ENCODE measurements at places on chromosomes 4 and X.

GRCh38 chr4:85393201-85393600 is 81.7 kb upstream of the ARHGAP24 start:
- DNase-seq, result no peak

GRCh38 chrX:9438933-9439494 is 25.8 kb upstream of the TBL1X start:
- DNase-seq, result no peak

DNA sequence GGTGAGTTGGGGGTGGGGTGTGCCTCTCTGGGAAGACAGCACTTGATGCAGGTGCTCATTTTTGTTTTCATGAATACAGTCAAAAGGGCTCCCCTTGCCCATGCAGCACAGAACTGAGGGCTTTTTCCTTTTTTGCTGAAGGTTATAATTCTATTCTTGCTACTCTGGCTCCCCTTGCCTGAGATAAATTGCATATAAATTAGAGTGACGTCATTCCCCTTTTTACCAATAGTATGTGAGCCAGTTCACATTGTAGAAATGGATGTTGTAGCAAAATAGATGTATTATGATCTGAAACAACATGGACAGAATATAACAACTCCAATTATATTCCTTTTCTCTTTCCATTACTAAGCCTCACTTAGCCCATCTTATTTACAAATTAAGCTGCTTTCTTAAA is 28.4 kb downstream of the CXorf58 start:
- no peak for DNase-seq

DNA sequence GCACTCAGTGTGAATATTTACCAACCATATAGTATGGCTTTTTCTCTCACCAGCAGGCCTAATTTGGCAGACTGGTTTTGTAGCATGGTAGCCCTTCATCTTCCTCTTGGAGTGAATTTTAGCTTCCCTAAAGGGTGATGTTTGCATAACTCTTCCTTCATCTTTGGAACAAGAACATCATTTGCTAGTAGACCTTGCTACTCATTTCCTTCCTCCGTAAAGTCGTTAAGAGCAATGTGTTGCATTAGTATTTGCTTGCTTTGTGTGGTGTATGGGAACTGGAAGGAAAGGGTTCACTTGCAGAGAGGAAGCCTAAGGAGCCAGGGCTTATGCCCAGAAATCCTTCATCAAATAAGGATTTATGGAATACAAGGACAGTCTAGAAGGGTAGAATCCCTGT is 50.2 kb upstream of the PGRMC2 start:
- no peak for DNase-seq

- no peak for DNase-seq
Measured at GRCh38 chrX:24860140-24860539, 155.6 kb downstream of the ARX start.

GRCh38 chrX:109352066-109352588 is 129.8 kb downstream of the GUCY2F start:
- no peak for DNase-seq

DNA sequence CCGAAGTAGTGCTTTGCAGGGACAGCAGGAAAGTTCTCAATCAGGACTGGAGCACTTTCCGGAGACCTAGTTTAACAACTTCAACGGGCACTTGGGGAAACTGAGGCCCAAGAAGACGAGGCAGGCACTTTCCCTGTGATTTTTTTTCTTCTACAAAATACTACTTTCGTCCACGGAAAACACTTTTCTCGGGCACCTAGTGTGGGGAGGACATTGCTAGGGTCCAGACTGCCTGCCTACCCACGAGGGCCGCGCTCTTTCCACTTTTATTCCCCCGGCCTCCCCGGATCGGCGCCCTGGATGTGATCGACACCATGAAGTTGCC is 125.4 kb upstream of the CXorf66 start:
- no peak for DNase-seq

DNA sequence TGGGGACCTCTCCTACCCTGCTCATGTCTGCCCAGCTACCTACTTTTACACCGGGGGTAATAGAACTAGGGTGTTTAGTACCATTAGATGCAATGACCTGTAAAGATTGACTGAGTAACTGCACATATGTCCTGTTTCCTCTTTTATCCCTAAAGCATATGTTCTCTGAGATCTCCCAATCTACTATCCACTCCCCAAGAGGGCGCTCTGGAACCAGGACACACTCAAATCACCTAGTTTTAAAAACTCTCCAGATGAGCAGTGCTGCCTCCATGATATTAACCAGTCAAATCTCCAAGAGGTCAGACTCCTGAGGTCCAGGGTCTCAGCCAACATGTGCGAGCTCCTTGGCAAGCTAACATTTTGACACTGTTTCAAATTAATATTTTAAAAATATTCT is 87.0 kb upstream of the TSPAN5 start:
- DNase-seq, result no peak

GRCh38 chr4:10647846-10648245 is 36.7 kb downstream of the CLNK start:
- DNase-seq, result no peak

GRCh38 chrX:40721489-40722106 is 13.7 kb downstream of the MED14 start:
- DNase-seq, result no peak

DNA sequence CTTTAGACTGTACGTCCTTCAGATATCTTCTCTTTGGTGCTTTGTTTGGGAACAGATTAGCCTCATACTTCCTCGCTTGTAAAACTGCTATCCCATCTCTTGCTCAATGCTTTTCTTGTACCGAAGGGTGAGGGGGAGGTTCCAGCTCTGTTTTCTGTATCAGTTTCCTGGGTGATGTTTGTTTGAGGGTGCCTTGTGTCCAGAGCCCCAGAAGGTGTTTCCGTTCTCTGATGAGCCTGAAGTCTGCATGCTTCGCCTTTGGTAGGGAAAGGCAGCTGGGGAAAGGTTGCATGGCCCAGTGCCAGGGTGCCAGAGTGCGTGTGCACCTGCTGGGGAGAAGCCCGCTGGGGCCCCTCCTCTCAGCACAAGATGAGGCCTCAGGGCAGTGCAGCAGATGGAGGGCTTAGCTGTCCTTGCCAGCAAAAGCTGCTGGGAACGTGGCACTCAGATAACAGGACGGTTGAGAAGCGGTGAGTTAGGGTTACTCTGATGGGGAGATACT is 73.7 kb downstream of the TBL1X start:
- no peak for DNase-seq

- no peak for DNase-seq
Measured at GRCh38 chr4:72797486-72797885, 228.5 kb upstream of the ADAMTS3 start.

DNA sequence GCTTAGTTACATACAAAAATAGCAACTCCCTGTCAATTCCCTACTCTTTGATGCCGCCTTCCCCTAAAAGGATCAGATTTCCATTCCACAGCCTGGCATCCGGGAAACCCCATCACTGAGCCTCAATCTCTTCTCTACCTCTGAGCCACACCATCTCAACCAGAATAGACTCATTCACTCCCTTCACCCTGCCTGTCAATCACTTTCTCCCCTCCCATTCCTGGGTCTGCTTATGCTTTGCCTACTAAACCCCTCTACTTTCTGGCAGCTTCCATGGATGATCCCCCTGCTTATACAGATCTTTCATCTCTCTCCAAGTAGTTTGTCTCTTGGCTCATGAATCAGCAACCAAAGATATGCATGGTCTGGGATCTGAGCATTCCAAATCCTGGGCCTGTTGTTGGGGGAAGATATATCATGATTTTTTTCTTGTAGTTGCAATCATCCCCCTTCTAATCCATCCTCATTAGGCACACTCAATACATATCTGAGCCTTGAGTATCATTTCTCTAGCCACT is 2.6 kb downstream of the AMER1 start:
- no peak for DNase-seq

GRCh38 chrX:152821145-152821765 is 9.3 kb downstream of the CETN2 start:
- DNase-seq, result peak; percentile 9

DNA sequence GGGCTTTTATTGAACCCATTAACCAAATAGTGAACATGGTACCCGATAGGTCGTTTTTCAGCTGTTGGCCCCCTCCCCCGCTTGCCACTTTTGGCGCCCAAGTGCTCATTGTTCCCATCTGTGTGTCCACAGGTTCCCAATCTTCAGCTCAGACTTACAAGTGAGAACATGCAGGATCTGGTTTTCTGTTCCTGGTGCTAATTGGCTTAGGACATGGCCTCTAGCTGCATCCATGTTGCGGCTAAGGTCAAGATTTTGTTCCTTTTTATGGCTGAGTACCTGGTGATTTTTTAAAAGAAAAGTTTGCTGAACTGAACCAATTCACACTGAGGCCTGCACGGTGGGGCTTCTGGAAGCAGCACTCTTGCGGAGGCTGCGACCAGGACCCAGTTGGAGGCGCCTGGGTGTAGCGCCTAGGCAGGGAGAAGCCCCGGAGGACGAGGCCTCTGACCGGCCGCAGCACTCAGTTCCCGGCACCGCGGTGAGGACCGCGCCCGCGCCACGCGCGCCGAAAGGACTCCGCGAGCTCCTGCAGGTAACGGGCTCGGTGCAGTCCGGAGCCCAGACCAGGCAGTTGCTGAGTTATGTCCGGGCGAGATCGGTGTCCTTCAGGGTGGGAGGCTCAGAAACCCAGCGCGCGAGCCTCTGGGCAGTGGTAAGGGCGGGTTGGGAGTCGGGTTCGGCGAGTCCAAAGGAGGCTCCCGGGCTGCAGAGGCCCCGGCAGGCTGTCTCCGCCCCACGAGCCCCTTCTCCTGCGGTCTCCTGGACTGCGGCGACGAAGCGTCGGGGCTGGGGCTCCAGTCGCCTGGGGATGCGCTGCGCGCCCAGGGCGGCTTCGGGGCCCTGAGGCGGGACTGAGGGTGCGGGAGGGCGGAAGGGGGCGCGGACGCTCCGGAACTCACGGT is 15.8 kb upstream of the SLC25A4 start:
- DNase-seq, result no peak

Data from activated CD4-positive, alpha-beta T cell treated with anti-CD3 and anti-CD28 coated beads, Interleukin-2, amount 50 U/mL, for 16 hours (primary cell).